Activated CD8-positive, alpha-beta memory T cell treated with anti-CD3 and anti-CD28 coated beads, Interleukin-2, amount 50 U/mL, for 48 hours (primary cell): ENCODE measurements at places on chromosomes 5 and 9.
A peak's percentile ranks its signal among the peaks of the same experiment; 100 is the strongest.

DNA sequence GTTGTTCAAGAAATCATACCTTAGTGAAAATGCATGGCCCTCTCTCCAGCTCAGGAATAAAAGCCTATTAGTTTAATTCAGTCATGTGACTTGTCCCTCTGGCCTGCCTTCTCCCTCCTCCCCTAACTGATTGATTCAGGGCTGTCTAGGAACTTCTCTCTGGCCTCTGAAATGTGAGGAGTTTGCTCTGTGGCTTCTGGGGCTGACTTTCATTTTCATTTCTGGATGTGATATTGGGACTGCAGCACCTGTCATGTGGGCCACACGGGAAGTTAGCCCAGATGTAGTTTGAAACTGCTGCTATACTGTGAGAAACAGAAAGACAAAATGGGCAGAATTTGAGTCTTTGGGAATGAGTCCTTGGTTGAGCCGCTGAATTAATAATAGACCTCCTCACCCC lies 44.8 kb downstream of the PARP8 start:
- DNase-seq: no peak

- no peak for DNase-seq
Measured at GRCh38 chr9:124271660-124272059, 13.9 kb downstream of the NEK6 start.

- DNase-seq: no peak
Measured at GRCh38 chr5:115069087-115069968, 100.4 kb downstream of the TRIM36 start.

GRCh38 chr9:135018306-135018915 lies 69.1 kb upstream of the OLFM1 start:
- no peak for DNase-seq

DNA sequence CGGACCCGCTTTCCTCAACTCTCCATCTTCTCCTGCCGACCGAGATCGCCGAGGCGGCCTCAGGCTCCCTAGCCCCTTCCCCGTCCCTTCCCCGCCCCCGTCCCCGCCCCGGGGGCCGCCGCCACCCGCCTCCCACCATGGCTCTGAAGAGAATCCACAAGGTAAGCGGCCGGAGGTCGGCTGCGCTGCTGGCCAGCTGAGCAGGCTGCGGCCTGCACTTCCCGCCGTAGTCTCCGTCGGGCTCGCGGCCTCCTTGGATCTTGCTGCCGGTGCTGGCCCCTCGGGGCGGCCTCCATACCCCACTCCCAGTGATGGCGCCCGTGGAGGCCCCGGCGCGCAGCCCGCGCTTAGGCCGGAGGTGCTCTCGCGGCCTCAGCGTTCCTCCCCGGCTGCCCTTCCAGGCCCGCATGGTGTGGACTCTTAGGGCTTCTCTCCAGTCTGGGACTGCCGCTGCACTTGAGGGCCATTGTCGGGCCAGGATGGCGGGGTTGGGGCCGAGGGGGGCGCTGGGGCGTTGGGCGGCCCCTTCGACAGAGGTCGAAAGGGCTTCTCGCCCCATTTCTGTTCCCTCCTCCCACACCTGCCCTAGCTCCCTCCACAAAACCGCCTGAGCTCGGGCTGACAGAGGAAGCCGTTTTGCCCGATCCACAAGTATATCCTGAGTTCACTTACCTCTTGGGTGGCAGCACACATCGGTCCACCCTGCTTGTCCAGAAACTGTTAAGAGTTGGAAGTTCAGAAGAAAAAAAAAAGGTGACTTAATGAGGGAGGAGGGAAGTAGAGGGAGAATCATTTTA lies 714 bp downstream of the UBE2D2 start:
- peak; percentile 81 for DNase-seq

GRCh38 chr9:28249424-28249823 lies 676.1 kb upstream of the C9orf72 start:
- no peak for DNase-seq

- no peak for DNase-seq
Measured at GRCh38 chr9:30075022-30075421, 2309.4 kb upstream of the ACO1 start.

GRCh38 chr5:132060501-132061161 lies at the start of gene IL3:
IL3 (plus strand) TSS chr5:132060655; CDS start chr5:132060707, 52 bp downstream.
- peak; percentile 55 for DNase-seq

- DNase-seq: no peak
Measured at GRCh38 chr9:93270976-93271375, 87.0 kb downstream of the WNK2 start.

GRCh38 chr9:138033950-138034349 lies 156.4 kb downstream of the CACNA1B start:
- no peak for DNase-seq

DNA sequence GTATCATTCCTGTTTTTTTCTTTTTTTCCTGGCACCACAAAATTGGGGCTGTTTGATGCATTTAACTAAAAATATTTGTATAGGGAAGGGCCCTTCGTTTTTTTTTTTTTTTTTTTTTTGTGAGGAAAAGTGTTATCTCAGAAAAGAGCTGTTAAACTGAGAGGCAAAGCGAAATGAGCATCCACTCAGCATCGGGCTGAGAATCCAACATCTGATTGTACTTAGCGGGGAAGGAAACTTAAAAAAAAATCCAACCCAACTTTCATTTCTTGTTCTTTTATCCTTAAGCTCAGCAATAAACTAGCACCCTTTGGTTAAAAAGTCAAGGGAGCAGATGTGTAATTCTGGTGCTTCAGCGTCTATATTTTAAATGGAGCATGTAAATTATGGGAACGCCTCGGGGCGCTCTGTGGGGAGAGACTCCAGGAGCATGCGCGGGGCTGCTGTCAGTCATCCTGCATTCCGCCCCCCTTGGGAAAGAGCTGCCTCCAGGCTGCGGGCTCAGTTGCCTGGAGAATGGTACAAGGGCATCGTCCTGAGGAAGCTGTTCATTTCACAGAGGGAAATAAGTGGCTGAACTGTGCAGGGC lies 33.3 kb downstream of the DMRT2 start:
- no peak for DNase-seq

DNA sequence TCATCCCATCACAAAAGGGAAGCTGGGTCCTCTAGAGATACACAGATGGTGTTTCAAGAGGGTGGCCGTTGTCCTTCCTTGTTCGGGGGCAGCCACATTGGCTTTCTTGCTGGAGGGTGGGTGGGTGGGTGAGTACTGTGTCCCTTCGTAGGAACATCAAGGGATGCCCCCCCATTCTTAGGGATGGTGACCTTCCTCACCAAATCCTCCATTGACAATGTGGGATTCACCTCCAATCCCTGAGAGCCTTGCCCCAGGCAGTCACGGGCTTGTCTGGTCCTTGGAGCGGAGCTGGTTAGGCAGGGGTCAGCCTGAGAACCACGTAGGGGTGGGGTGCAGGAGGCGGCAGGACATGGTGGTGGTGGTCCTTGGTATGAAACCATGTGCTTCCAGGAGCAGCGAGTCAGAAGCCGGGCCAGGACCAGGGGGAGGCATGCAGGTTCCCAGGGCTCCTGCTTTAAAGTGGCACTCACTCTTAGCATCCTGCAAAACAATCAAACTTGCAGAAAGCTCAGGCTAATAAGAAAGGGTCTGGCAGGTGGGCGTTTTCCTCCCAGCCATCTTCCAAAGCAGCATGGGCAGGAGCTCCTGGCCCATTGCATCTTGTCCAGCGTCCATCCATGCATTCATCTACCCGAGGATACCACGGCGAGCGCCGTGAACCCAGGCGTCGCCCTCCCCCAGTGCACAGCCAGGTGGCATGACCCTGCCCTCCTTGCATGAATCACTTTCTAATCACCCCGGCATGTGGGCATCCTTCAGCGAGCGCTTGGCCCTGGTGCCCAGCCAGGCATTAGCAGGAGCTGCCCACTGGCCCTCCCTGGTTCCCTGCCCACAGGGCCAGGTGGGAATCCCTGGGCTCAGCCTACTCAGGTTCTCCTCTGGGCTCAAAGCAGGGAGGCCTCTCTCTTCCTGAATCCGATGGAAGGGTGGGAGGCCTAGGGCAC lies 76.4 kb downstream of the NTNG2 start:
- no peak for DNase-seq

DNA sequence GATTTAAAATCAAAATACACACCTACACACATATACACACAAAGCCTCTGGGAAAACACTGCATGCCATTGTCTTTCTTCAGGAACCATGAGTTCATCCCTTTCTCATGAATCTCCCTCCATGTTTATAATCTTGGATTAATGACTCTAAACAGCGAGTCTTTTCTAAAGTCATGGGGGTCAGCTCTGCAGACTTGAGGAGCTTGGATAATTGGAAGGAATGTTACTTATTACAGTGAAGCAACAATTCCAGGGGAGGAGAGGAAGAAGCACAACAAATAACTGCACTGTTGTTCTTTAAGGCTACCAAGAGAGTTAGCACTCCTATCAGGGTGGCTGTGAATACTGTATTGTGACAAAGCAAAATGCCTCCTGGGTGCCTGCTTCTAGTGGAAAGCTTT lies 444.7 kb downstream of the ANXA1 start:
- DNase-seq: no peak

DNA sequence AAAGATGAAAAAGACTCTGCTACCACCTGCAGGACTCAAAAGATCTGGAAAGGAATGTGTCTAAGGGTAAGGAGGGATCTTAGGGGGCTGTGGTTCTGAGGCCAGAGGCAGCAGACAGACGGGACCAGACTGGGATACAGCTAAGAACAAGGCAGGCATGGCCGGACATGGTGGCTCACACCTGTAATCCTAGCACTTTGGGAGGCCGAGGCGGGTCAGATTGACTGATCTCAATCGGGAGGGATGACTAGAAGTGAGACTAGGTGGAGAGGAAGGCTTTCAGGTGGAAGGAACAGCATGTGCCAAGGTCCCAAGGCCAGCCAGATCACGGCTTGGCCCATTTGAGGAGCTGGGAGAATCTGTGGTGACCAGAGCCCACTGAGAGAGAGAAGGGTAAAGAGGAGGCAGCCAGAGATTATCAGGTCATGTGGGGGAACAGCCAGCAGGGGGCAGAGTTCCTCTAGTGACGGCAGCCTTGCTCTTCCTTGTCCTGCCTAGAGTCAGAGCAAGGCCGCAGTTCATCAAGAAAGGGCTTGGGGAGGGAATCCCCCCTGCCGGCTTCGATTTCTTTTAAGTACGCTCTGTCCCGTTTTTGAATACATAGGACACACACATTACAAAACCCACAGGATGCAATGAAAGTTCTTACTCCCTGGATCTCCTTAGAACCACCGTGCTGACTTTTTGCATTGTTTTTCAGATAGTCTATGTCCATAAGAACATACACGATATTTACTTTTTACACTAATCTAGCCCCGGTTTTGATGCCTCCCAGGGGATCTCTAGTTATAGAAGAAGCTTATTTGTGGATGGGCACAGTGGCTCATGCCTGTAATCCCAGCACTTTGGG lies 2.6 kb upstream of the OLFML2A start:
- DNase-seq: peak; percentile 96

DNA sequence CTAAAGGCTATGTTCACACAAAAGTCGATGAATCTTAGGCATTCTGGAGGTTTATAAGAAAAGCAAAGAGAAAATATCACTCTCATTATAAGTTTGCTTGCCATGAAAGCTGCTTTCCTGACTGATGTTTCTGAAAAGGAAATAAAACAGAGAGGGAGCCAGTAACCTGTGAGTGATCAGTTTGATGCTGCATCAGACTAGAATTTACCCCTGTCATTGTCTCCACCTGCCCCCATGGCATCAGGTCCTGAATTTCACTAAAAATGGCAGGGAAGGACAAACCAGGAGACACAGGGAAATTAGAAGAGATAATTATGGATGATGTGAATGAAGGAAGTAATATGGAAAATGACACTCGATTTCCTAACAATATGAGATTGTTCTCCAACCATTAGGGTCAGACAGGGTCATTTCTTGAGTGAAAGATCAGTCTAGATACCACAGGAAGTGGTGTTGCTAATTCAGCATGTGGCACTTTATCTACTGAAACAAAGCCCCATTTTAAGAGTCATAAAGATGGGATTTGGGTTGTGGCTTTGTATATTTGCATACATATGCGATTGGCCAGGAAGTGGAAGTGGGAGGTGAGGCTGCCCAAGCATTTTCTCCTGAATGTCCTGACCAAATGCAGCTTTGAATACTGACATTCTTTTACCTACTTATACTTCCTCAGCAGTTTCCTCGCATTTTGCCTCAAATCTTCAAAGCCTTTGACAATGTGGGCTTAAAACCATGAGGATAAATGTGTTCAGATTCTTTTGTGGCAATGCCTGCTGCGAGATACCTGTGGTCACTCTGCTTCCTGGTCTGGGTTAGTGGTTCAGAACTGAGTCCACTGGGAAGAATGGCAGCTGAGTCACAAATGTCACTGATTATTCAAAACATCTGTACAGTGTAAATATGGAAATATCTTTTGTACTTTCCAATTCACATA lies 29.7 kb downstream of the MEGF10 start:
- DNase-seq: no peak

GRCh38 chr5:170570476-170570875 lies 66.7 kb downstream of the KCNIP1 start:
- DNase-seq: no peak

GRCh38 chr9:129177443-129177790 lies 644 bp downstream of the IER5L start:
- DNase-seq: peak; percentile 61

DNA sequence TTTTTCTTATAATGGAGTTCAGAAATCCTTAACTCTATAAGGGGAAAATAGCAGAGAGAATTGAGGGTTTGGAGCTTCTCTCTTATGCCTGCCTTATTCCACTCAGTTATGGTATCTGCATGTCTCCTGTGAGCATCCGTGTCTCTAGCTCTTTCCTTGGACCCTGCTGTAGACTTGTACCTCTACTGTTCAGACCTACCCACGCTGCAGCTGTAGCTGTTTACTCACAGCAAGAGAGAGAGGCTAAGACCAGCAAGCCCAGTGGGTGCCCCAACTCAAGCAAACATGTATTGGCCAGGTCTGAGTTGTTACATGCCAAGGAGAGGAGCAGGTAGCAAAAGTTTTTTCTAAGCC lies 7.1 kb upstream of the PCSK1 start:
- DNase-seq: no peak

DNA sequence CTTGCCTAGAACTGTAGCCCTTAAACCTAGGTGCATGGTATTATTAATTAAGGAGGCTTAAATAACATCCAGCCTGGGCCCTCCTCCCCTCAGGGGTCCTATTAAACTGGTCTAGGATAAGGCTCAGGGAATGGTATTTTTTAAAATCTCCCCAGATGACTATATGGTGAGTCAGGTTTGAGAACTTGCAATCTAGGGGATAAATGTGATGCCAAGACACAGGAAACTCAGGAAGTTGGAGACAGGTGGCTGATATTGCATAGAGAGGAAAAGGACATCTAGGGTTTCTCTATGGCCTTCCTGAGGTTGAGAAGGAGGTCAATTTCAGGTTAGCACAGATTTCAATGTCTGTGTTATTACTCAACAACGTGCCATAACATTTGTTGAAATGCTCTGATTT lies 581.0 kb downstream of the TLE1 start:
- no peak for DNase-seq

DNA sequence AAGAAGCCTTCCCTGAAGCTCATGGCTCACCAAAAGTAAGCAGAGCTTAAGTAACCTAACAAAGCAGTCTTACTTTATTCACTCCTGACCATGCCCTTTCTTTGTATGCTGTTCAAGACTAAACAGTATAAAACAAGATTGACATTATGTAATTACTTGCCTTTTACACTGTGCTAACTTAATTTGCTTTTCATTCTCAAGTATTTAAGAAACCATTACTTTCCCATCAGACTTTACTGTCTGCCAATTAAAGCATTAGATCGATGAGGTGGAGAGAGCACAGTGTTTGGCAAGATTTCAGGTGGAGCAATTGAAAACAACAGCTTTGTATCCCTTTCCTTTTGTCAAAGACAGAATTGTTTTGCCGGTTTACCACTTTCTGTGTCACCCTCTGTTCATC lies 98.2 kb downstream of the RORB start:
- no peak for DNase-seq

- no peak for DNase-seq
Measured at GRCh38 chr9:134971196-134971595, 53.5 kb upstream of the FCN1 start.
